ENCODE measurements at places on chromosomes 2 and 18.

GRCh38 chr18:31652357-31652756 is 32.0 kb downstream of the B4GALT6 start:
- no peak for DNase-seq

GRCh38 chr2:241298673-241299072 is 16.8 kb downstream of the HDLBP start:
- DNase-seq, result no peak

DNA sequence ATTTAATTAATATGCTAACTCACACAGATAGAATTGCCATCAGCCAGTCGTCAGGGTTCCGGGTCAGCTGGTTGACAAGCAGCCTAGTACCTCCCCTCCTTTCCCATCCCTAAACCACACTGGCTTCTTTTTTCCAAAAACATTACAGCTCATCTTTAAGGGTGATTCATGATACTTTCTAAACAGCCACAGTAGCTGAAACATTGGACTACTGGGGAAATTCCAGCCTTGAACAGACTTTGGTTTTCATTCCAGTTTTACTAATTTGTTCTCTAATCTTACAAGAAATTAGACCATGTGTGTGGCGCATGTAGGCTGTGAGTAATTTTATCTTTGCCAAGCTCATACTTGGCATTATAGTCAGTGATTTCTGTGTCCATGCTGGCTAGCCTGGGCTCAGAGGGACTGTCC is 110.8 kb downstream of the FMNL2 start:
- DNase-seq, result no peak

DNA sequence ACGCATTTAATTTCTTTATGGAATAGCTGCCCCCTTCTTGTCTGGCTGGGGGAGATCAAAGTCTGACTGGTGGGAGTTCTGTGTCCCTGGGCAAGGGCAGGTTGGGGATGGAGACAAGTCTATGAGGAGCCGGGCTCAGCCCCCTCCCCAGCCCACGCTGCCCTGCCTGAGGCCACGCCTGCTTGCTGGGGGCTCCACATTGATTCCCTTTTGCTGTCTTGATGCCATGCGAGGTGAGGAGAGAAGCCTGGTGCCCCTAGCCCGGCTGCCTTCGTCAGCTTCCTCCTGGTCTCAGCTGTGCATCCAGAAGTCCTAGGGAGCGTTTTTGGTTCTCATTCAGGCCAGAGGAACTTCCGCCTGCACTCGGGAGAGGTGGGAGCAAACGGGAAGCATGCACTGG is 247.9 kb downstream of the NDUFA10 start:
- no peak for DNase-seq

- peak; percentile 40 for DNase-seq
Measured at GRCh38 chr2:68908392-68908970, 37.3 kb upstream of the BMP10 start.

DNA sequence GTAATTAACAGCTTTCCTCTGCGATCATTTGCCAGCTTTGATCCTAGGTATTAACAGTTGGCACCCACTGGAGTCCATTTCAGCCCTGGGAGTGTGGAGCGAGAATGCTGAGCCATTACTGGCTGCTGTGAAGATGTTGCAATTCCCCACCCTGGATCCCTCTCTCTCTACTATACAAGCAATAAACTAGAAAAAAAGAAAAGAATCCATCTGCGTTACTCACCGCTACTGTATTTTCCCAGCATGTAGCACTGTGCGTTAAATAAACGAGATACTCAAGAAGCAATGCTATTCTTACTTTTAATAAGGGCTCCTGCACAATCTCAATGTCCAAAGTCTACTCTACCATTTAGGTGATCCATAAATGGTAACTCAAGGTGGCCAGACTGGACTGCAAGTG is 8.5 kb downstream of the RTTN start:
- DNase-seq, result no peak

DNA sequence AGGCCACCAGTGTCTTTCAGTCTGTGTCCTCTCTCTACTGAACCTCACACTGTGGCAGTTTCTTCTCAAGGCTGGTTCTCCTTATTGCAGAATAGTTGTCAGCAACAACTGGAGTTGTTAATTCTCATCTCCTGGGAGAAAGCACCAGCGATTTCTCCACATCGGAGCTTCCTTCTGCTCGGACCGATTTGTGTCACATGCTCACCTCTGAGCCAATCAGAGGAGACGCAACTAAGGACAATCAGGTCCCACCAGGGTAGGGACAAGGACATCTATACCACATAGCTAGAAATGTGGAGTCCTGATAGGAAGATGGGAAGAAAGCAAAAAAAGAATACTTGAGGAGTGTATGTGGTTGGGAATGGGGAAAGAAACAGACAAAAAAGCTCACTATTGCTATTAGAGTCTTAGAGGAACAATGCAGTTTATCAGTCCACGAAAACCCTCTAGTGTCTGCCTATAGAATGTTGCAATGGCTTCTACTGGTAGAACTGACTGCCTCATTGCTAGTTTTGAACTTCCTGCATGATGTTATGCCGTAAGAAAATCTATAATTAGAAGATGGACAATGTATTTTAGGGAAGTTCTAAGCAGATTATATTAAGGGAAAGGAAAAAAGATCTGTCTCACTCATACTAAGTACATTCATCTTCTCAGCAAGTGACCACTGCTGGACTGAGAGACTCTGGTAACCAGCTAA is 169.7 kb downstream of the CDCA7 start:
- DNase-seq, result no peak

DNA sequence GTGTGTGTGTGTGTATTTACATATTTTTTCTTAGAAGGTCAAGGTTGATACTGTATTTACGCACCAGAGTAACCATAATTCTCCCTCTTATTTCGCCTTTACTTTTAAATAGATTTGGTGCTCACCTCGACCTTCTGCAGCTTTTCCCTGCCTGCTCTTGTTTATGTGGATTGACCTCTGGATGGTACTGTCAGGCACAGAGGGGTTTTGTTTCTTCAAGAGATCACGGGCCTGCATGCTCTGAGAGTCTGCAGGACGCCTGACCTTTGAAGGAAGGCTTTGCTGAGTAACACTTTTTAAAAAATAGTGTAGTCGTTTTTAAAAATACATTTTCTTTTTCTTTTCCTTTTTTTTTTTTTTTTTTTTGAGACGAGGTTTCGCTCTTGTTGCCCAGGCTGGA is 18.1 kb upstream of the EFHD1 start:
- no peak for DNase-seq

- DNase-seq, result no peak
Measured at GRCh38 chr2:9914384-9915065, 37.0 kb upstream of the GRHL1 start.

DNA sequence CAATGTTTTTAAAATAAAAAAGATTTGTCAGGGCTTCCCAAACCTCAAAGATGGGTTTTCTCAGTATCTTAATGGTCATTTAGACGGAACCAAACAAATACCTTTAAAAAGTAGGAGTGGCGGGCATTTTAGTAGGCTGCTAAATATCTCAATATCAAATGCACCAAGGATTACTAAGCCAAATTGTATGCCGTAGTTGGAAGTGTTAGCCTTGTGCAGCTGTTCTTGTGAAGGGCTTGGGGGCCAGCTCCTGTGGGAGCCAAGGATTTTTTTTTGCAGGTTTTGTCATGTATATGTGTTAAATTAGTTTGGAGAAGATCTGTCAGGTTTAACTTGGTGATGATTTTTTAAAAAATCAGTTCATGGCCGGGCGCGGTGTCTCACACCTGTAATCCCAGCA is 52.1 kb downstream of the ACTR2 start:
- DNase-seq, result no peak

GRCh38 chr2:70098032-70098431 is 10.8 kb downstream of the PCBP1 start:
- no peak for DNase-seq

GRCh38 chr2:190862571-190862991 is 18.0 kb upstream of the GLS start:
- DNase-seq, result no peak

- no peak for DNase-seq
Measured at GRCh38 chr2:233093721-233094120, 33.6 kb downstream of the INPP5D start.

DNA sequence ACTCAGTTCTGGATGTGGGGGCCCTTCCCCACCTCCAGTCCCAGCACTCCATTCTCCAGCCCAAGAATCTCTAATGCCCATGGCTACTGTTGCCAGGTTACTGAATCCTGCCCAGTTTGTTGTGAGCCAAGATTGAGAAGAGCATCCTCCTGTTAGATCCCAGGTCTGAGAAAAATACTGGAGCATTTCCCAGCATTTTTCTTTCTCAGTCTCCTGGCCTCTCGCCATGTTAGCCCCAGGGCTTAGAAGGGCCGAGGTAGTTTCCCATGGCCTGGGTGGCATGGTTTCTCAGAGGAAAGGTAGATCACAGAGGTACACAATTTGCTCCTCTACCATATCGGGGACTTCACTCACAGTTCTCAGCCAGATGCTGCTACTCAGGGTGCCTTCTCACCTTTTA is 135.7 kb downstream of the OTX1 start:
- DNase-seq, result no peak

DNA sequence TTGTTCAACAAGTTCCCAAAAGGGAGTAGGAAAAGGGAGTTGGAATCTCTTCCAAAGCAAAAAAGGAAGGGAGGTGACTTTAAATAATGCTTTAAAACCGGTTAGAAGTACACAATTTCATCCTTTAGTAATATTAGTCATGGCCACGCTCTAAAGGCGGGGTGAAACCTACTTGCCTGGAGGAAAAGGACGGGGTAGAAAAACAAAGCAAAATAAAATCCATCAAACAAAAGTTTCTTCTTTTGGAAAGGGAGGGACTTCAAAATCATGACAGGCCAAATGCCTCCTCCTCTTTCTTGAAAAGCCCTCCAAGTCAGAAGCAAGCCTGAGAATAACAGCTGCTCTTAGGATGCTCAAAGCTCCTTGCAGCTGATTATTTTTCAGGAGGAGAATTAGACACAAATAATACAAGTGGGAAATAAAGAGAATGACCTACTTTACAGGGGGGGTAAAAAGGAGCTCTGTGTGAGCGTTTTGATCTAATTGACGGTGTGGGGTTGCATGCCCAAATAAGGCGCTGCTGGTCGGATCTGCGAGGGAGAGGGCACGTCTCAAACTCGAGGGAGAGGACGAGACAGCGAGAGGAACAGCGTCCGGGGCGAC is 1.8 kb upstream of the NPAS2 start:
- no peak for DNase-seq

- no peak for DNase-seq
Measured at GRCh38 chr2:202764991-202765390, 106.6 kb downstream of the ICA1L start.

GRCh38 chr18:44458777-44459176 is 221.9 kb upstream of the SETBP1 start:
- no peak for DNase-seq

- no peak for DNase-seq
Measured at GRCh38 chr18:6406075-6406909, 8.4 kb downstream of the L3MBTL4 start.

DNA sequence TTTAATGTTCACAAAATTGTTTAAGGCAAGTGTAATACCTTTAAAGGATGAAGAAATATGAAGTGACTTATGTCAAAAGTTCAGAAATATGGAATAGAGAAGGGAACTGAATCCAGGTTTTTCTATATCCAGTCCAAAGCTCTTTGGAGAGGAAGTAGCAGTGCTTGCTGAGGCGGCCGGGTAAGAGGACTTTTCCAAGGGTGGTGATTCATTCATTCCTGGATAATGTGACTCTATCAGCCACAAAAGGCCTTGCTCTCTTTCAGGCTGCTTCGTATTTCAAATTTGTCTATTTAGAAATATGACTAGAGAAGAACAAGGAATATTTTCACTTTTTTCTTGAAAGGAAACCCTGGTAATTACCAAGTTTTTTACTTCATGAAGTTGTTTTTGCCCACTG is 830.1 kb upstream of the ZEB2 start:
- no peak for DNase-seq

DNA sequence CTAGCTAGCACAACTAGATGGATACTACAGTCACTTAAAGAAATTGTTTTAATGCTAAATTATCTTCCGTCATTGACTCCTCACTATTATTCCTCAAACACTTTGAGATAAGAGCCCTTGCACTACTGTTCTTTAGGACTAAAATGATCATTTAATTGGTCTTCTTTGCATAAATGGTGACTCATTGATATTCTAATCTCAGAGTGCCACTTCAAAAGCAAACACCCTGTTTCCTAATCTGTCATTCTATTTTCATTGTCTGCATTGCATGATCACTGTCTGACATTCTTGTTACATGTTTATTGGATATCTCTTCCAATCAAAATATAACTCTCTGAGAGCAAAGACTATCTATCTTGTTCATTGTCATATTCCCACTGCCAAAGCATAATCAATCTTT is 313.9 kb downstream of the EXOC6B start:
- DNase-seq, result no peak

DNA sequence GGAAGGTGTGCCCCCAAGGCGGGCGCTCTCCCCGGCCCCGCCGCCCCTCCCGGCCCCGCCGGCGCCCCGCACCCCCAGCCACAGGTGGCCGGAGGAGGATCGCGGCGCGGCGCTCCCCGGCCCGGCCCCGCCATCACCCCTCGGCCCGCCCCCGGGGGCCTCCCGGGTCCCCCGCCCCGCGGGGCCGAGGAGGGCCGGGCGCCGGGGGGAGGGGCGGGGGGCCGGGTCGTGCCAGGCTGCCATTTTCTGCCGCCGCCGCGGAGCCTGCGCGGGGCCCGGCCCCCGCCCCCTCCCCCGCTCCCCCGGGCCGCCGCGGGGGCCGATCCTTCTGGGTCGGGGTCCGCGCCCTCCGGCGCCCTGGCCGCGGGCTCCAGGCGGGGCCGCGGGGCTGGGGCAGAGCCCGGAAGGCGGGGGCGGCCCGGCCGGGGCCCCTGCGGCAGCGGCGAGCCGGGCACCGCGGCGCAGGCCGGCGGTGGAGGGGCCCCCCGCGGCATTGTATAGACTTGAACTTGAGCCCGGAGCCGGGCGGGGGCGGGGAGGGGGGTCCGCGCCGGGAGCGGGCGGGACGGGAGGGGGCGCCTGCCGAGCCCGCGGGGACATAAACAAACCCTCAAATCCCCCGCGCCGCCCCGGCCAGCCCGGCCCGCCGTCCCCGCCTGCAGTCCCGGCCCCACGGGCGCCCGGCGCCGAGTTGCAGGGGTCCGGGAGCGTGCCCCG is 556 bp downstream of the DNMT3A start:
- no peak for DNase-seq

DNA sequence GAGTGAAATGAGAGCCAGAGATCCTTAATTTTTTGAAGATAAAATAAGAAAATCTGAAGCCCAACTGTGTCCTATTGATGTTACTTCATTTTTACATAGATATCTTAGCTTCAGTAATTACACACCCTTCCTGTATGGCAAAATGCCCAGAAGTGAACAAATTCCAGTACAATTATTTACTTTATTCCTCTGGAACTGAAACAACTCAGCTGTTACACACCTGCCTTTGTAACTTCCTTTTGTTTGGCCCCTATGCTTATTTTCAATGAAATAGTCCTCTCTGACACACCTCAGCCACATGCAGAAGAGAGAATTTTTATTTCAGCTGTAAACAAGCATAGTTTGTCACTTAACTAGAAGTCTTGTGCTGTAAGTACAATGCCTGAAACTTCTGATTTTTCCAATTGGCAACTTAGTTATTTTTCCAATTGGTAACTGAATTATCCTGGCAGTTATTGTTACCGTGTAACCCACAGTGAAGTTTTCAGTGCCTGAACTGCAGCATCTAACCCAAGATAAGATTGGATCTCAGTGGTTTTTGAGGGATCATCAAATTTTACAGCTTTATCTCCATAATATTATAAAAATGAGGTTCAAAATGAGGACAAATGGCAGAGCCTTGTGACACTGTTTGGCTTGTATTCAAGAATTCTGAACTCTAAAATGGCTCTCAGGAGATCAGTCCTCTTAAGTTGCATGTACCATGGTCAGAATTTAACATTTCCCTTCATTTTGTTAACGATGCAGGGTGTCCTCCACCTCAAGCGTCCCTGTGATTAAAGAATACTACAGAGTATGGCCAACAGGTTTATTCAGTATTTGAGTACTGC is 82.6 kb downstream of the PKP4 start:
- DNase-seq, result no peak
